ENCODE measurements at places on chromosomes 3 and 15.

DNA sequence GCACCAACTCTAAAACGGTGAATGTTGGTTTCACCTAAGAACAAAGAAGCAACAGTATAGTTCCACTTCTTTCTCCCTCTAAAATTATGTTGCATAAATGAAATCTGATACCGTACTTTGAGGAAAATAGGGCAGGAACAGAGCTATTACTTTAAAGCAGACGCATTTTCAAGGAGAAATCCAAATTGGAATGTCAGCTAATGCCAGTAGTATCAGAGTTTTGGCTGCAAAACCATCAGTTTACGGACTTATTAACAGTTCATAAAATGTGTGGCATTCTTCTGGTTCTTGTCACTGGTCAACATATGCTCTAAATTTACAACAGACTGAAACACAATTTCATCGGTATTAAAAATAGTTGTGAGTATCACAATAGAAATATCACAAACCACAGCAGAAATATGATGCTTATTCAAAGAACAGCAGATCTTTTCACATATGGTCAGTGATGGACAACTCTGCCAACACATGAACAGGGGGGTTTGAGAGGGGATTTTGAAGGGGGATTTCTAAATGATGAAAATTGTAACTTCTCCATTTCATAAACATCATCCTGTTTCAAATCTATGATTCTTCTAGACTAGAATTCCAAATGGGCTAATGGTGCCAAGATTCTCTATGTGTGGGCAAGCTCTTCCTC lies 38.7 kb upstream of the ROBO2 start:
- H3K4me3 ChIP-seq = no peak overlapping the region
- no peak overlapping the region for H3K27ac ChIP-seq
- no peaks in the 10 kb centered on the region for H3K27me3 ChIP-seq
- H3K4me1 ChIP-seq = no peaks in the 10 kb centered on the region
- no peak for DNase-seq

GRCh38 chr3:187802203-187802927 lies 57.1 kb upstream of the BCL6 start:
- H3K27me3 ChIP-seq = no peaks in the 10 kb centered on the region
- DNase-seq = no peak
- H3K27ac ChIP-seq = no peak overlapping the region
- peak overlapping the region; percentile 42 for H3K4me3 ChIP-seq
- no peaks in the 10 kb centered on the region for H3K36me3 ChIP-seq
- H3K4me1 ChIP-seq = peaks cover 14% of the 10 kb centered on the region

- no peaks in the 10 kb centered on the region for H3K4me1 ChIP-seq
- H3K4me3 ChIP-seq = no peak overlapping the region
- no peaks in the 10 kb centered on the region for H3K36me3 ChIP-seq
- H3K27ac ChIP-seq = no peak overlapping the region
Observed at GRCh38 chr15:43250785-43251184, 15.9 kb downstream of the TGM5 start.

GRCh38 chr3:12342151-12342550 lies 53.3 kb downstream of the PPARG start:
- H3K27me3 ChIP-seq = no peaks in the 10 kb centered on the region
- no peaks in the 10 kb centered on the region for H3K36me3 ChIP-seq
- H3K27ac ChIP-seq = no peak overlapping the region
- no peak overlapping the region for H3K4me3 ChIP-seq
- H3K4me1 ChIP-seq = no peaks in the 10 kb centered on the region

DNA sequence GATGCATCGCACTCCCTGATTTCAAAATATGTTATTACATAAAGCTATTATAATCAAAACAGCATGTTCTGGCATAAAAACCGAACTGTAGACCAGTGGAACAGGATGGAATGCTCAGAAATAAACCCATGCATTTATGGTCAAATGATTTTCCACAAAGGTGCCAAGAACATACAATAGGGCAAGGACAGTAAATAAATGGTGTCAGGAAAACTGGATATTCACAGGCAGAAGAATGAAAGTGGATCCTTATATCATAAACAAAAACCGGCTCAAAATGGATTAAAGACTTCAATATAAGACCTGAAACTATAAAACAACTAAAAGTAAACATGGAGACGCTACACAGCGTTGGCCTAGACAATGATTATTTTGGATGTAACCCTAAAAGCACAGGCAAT lies 22.6 kb downstream of the USP50 start:
- H3K27ac ChIP-seq = no peak overlapping the region
- no peaks in the 10 kb centered on the region for H3K4me1 ChIP-seq
- no peaks in the 10 kb centered on the region for H3K36me3 ChIP-seq
- H3K27me3 ChIP-seq = no peaks in the 10 kb centered on the region
- no peak overlapping the region for H3K4me3 ChIP-seq

- no peak for DNase-seq
- H3K27me3 ChIP-seq = peaks cover 3% of the 10 kb centered on the region
- H3K4me3 ChIP-seq = no peak overlapping the region
- H3K27ac ChIP-seq = no peak overlapping the region
- H3K4me1 ChIP-seq = no peaks in the 10 kb centered on the region
Observed at GRCh38 chr15:91142106-91142744, 42.2 kb downstream of the SV2B start.

GRCh38 chr15:67839499-67839928 lies 331 bp downstream of the RNU6-1 start:
- peak; percentile 29 for DNase-seq
- peaks cover 23% of the 10 kb centered on the region for H3K4me1 ChIP-seq
- peaks cover 16% of the 10 kb centered on the region for H3K27me3 ChIP-seq
- H3K27ac ChIP-seq = peak overlapping the region; percentile 92
- H3K4me3 ChIP-seq = peak overlapping the region; percentile 84

DNA sequence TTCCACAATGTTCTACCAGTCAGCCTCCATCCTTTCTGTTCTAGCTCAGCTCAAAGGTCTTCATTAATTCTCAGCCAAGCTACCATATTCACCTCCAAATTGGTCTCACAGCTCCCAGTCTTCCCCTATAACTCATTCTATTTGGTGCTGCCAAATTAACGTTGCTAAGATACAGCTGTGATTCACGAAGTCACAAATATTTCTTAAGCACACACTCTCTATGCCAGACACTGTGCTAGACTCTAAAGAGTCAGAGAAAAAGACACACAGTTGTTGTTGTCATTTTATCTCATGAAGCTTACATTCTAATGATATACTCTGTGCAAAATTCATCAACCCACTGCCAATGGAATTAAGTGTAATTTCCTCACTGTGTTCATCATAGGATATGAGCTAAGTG lies 102.8 kb downstream of the FRMD5 start:
- H3K27me3 ChIP-seq = no peaks in the 10 kb centered on the region
- no peaks in the 10 kb centered on the region for H3K36me3 ChIP-seq
- no peak overlapping the region for H3K4me3 ChIP-seq
- no peak overlapping the region for H3K27ac ChIP-seq
- no peaks in the 10 kb centered on the region for H3K4me1 ChIP-seq
- DNase-seq = no peak

GRCh38 chr3:62139957-62140356 lies 233.4 kb downstream of the FEZF2 start:
- H3K27me3 ChIP-seq = no peaks in the 10 kb centered on the region
- H3K36me3 ChIP-seq = no peaks in the 10 kb centered on the region
- no peak overlapping the region for H3K4me3 ChIP-seq
- no peak for DNase-seq
- H3K4me1 ChIP-seq = no peaks in the 10 kb centered on the region
- H3K27ac ChIP-seq = no peak overlapping the region

DNA sequence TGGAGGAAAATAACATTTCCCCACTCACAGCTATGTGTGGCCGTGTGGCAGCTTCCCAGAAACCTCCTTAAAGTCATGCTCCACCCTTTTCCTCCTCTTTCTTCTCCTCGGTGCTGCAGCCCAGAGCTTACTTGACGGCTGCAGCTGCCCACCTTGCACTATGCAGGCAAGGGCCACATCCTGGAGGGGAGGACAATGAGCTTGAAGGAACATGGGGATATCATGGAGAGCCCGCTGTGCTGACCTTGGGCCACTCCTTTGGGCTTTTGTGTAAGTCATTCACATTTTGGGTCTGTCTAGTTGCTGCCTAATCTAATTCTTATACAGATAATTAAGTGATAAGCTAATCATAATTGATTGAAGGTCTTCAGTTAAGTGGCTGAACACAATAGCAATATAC lies 28.0 kb downstream of the PRR20G start:
- H3K36me3 ChIP-seq = no peaks in the 10 kb centered on the region
- no peak overlapping the region for H3K4me3 ChIP-seq
- H3K4me1 ChIP-seq = no peaks in the 10 kb centered on the region
- no peak for DNase-seq
- H3K27me3 ChIP-seq = no peaks in the 10 kb centered on the region

DNA sequence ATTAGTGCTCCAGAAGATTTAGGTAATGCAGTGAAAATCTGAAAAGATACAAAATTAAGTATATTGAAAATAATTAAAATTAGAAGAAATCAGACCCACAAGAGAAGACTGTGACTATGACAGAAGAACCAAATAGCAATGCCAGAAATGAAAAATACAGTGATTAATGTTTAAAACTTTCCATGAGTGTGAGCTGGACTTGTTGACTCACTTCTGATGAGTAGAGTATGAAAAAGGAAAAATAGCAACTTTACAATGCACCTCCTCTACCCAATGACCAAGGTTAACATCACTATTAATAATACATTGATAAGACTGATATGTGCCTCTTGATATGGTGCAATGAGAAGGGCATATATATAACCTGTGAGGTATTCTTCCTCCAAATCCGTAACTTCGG lies 39.3 kb upstream of the SLC22A13 start:
- no peaks in the 10 kb centered on the region for H3K27me3 ChIP-seq
- DNase-seq = no peak
- no peaks in the 10 kb centered on the region for H3K4me1 ChIP-seq
- H3K4me3 ChIP-seq = no peak overlapping the region

DNA sequence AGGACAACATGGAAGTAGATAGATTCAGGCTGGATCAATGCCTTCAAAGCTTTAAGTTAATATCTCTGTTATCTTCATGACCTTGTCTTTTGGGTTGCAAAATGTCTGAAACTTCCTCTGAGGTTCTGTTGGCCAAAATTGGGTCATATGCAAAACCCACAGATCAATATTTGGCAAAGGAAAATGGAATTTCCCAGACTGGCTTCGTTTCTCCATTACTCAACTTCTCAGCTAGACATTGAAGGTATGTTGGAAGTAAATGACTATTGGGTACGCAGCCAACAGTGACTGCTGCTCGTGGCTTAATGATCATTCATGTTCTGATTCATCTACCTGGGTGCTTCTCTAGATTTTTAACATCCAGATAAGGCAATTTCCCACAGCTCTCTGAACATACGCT lies 675.4 kb upstream of the SGO1 start:
- H3K4me3 ChIP-seq = no peak overlapping the region
- DNase-seq = no peak

DNA sequence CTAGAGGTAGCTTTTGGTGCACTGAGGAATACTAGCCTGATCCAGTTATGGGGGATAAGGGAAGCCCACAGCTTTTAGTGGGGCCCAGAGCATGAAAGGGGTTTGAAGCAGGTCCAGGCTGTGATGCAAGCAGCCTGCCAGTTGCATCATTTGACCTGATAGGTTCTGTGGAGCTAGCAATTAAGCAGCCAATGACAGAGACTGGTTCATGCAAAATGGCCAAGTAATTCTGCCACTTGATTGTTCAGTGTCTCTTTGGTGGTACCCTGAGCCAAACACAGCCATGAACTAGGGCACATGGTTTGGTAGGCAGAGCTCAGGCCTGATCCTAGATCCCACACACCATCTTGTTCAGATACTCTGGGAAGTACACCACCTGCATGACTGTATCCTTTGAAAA lies 91.0 kb upstream of the PRR23C start:
- no peaks in the 10 kb centered on the region for H3K27me3 ChIP-seq
- no peaks in the 10 kb centered on the region for H3K4me1 ChIP-seq
- no peaks in the 10 kb centered on the region for H3K36me3 ChIP-seq
- no peak overlapping the region for H3K27ac ChIP-seq

- no peaks in the 10 kb centered on the region for H3K27me3 ChIP-seq
- no peak overlapping the region for H3K27ac ChIP-seq
- DNase-seq = no peak
- H3K4me3 ChIP-seq = no peak overlapping the region
- no peaks in the 10 kb centered on the region for H3K36me3 ChIP-seq
- H3K4me1 ChIP-seq = no peaks in the 10 kb centered on the region
Observed at GRCh38 chr3:104763007-104763406, 603.7 kb upstream of the ALCAM start.

Measured in effector memory CD4-positive, alpha-beta T cell (primary cell).